ENCODE measurements at places on chromosomes 2 and 18.

GRCh38 chr2:151176661-151177060, 85.0 kb downstream of the RBM43 start:
- no peak for DNase-seq

GRCh38 chr2:68110102-68110501, 47.3 kb upstream of the C1D start:
- no peak for DNase-seq

- DNase-seq, result no peak
These were observed 151.0 kb upstream of the COPS8 start for GRCh38 chr2:236934656-236935055.

- no peak for DNase-seq
These were observed 21.2 kb downstream of the SMAD4 start for GRCh38 chr18:51051105-51051712.

GRCh38 chr2:3248754-3249475, 128.7 kb downstream of the EIPR1 start:
- no peak for DNase-seq

DNA sequence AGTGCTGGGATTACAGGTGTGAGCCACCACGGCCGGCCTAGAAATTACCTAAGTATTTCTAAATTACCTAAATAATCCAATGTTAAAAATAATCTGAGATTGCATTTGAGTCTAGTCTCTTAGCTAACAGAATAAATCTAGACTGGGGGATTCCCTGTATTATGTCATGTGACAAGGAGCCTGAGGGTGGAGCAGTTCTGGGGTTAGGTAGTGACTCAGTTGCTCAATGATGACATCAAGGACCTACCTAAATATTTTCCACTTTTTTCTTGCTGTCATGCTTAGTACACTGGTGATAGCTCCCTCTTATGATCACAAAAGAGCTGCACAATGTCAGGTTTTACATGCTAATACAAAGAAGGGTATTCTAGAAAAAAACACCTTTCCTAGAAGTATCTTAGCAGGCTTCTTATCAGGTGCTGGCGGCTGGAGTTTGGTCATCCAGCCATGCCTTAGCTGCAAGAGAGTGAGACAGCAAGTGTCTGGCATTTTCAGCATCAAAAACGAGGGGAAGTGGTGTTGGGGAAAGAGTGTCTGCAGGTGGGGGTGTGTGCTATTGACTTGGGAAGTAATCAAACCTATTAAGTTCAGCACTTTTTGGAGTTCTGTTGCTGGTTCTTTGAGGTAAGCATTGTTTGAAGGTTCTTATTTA, 17.5 kb upstream of the CEP192 start:
- no peak for DNase-seq

DNA sequence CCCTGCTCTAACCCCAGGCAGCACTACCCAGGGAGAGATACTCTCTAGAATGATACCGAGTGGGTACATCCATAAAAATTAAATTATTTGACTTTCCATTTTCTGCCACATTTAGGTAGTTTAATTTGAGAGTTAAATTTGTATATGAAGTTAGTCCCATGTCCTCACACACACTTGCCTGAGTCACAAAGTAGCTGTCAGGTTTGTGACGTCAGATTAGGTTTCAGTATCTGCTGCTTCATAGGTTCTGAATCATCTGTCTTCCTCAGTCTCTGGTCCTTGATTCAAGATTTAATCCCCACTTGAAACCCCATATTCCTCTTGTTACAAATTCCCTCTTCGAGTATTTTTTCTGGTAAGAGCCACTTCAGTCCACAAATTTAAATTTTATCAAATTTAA, 738.6 kb upstream of the FAM98A start:
- no peak for DNase-seq

GRCh38 chr18:33951031-33951430, 273.7 kb downstream of the NOL4 start:
- no peak for DNase-seq

- no peak for DNase-seq
These were observed 15.8 kb downstream of the LCT start for GRCh38 chr2:135821190-135821589.

DNA sequence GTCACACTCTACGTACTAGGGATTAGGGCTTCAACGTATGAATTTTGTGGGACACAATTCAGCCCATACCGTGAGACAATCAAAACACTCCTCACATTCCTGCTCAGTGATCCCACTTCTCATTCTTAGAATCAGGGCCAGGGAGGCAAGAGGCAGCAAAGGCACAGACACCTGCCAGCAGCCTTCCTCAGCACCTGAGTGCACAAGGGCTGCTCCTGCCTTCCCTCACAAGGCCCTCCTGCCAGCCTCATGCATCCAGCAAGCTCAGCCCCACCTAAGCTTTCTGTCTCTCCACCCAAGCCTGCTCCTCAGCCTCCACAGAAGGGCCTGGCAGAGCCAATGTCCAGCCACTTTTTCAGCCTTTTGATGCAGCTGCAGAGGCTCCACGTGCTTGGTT, 141.6 kb downstream of the SP3 start:
- DNase-seq, result no peak

- DNase-seq, result no peak
These were observed 653.2 kb downstream of the DCDC2C start for GRCh38 chr2:4356541-4356940.

DNA sequence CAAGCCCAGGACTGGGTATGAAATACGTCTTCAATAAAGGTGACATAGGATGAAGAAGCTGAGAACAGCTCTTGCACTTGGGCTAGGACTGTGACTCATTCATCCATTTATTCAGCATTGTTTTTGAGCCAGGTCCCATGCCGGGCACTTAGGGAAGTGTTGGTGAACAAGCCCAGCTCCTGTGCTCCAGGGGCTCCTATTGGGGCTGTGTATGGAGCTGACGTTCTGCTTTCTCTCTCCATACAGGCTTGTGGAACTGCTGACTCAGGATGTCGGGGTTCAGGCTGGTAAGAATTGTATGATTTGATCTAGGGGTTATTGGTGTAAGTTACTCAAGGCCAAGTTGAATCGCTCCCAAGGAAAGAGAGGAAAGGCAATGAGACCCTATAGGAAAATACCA, 24.0 kb downstream of the MYO7B start:
- DNase-seq, result no peak

DNA sequence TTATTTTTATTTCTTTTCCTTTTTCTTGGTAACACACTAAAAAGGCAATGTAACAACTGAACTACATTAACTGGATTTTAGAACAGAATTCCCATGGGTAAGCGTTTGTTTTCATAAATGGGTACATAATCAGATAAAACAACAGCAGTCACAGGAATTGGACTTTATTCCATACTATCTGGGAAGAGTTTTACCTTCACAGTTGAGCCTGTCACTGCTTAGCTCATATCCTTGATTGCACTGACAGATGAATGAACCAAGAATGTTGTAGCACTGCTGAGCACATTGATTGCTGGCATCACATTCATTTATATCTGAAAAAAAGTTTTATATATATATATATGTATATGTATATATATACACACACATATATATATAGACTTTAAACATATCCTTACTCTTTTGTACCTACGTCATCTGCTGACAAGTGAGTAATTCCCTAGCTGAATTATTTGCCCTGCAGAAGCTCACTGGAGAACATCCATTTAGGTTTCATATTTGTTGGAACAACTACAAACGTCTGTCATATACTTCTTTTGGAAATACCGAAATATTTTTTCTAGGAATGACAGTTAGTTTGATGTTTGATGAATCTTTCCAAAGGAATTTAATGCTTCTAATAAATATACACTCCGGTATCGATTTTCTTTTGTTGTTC, 47.0 kb downstream of the EFEMP1 start:
- DNase-seq, result no peak

DNA sequence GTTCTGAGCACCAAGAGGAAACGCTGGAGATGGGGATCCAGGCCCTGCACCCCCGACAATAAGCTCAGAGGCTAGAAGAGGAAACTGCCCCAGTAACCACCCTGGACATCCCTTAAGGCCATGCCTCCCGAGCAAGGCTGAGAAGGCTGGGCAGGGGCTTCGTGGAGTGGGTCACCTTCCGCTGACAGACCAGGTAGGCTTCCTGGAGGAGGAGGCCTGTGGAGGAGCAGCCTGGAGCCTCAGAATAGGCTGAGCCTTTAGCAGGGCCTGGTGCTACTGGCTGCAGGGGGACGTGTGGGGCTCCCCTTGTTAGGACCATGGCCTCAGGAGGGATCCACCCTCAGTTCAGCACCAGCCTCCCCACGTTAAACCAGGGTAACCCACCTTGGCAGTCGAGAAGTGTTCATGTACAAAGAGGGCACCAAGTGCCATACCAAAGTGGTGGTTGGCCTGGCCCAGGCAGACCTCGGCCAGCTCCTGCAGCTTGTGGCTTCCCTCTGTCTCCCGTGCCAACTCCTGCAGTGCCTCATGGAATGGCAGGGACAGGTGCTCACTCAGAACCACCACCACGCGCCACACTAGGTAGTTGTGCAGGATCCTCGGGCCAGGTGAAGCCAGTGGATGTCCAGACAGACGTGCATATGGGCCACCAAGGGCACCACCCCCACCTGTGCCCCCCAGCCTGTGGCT, 28.5 kb upstream of the ALPP start:
- no peak for DNase-seq

DNA sequence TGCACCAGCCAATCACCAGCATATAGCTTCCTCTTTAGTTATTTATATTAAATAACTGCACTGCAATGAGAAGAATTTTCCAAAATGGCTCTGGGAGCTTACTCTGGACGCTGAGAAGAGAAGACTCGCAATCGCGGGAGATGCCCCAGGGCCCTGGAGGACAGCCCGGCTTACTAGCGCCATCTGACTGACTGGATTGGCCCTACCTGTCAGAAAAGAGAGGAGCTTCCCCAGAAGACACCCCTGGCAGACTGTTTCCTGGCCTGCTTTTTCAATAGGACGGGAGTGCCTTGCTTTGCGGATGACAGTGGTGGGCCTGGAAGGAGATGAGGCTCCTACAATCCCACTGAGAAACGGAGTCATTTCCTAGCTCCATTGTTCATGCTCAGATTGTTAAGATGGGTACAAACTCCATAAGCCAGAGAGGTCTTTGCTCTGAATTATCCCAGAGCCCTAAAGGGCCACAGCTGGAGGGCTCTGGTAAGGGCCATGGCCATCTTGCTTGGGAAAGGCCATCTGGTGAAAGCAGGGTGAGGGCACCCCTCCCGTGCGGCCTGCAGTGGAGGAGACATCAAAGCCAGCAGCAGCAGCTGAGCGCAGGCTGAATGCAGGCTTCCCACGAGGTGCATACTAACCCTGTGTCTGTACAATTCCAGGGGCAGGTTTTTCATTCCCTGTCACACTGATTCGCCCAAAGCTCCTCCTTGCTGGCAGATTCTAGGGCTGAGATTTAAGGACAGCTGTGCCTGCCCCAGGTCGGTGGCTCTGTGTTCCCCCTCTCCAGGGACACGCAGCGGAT, 92.1 kb downstream of the GALR1 start:
- DNase-seq, result no peak

GRCh38 chr18:75214766-75215510, 4.3 kb downstream of the TSHZ1 start:
- DNase-seq, result no peak

DNA sequence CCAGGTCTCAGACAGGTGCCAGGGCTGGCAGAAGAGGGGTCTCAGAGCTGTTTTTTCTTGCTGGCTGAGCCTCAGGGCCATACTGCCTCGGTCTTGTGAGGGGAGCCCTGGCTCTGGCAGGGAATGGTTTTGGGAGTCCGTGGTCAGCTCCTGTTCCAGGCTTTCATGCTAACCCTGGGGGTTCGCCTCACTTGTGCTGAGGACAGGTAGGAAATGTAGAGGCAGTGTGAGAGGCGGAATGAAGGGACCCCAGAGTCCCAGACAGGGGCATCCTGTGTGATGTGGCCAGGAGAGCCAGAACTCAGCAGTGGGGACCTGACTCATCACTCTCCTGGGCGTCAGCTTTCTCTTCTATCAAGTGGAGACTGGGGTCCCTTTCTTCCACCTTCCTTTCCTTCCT, 5.7 kb upstream of the CELF4 start:
- DNase-seq, result no peak

GRCh38 chr2:3434654-3435053, 55.2 kb downstream of the TRAPPC12 start:
- DNase-seq, result no peak

- DNase-seq, result no peak
These were observed 9.1 kb upstream of the MAPRE2 start for GRCh38 chr18:35032113-35032512.

- no peak for DNase-seq
These were observed 262.7 kb downstream of the SETBP1 start for GRCh38 chr18:44943311-44943881.

DNA sequence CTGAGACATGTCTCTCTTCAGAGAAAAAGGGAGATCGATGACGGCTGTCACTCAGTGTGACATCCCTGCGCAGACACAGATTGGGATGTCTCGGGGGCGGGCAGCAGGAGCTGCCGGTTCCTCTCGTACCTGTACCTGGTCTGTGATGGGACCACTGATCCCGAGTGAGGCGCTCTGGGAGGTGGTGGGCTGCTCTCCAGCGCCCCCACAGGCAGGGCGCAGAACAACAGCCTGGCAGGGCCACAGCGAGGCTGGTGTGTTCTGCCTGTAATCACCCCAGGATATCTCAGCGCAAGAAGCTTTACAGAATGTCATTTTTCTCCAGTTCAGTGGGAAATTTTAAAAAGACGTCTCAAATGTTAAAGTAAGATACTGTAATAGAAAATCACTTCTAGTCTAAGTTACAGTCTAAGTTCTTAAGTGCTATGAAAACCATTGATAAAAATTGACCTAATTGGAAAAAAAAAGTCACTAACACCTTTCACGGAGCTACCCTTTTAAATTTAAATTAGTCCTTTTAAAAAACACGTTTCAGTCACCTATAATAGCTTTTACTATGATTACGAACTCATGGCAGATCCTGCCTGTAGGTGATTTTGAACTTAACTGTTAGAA, 189.8 kb downstream of the SNTG2 start:
- no peak for DNase-seq

DNA sequence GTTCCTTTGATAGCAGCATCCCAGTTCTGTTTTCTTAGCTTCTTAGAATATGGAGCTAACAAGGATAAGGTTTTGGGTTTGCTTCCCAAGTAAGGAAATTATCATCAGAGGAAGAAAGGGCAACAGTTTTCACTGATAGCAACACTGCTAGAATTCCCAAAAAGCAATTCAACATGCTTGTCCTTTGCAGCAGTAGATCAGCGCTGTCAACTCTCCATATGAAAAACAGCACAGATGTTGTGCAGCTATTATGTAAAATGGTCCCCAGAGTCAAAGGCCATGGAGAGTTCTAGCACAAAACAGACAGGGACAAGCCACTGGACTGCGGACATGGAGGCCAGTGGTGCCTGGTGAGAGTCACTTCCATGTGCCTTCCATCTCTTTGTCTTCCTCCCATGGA, 135.9 kb upstream of the RNF152 start:
- DNase-seq, result no peak

- no peak for DNase-seq
These were observed 250.5 kb downstream of the NYAP2 start for GRCh38 chr2:225650041-225650440.

- DNase-seq, result no peak
These were observed 57.5 kb downstream of the MYL12B start for GRCh38 chr18:3319399-3319798.
